ENCODE measurements at places on chromosomes 11 and 22.

- no peak for DNase-seq
Measured at GRCh38 chr11:34905666-34906065, 10.5 kb downstream of the APIP start.

DNA sequence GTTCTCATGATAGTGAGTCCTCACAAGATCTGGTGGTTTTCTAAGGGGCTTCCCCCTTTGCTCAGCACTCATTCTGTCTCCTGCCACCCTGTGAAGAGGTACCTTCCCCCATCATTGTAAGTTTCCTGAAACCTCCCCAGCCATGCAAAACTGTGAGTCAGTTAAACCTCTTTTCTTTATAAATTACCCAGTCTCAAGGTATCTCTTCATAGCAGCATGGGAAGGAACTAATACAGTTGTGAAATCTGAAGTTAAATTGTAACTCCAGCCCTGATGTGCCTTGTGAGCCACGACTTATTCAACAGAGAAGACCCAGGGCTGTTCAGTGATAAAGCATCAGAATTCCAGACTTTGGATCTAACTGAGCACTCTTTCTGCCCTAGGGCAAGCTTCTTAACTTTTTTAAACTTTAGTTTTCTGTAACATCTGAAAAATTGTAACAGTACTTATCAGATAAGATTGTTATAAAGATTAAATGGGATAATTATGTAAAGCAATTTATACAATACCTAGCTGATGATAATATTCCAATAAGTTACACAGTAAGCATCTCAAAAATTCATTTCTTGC, 220.0 kb downstream of the TRPC6 start:
- no peak for DNase-seq

- no peak for DNase-seq
Measured at GRCh38 chr11:64372802-64373597, 14.0 kb downstream of the RPS6KA4 start.

DNA sequence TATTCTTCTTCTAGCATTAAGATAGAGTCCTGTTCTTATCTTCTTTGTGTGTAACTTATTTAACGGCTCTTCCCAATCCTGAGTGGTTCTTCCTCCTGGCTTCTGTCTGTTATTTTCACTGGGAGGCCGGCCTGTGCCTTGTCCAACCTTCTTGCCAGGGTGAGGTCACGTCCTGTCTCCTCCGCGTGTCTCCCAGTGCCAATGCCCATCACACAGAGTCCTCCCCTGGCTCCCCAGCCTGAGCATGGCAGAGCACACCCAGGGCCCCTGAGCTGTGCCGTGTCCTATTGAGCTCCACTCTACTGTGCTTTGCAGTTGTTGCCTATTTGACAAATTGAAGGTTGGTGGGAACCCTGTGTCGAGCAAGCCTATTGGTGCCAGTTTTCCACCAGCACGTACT, 487.3 kb downstream of the BRD1 start:
- no peak for DNase-seq

DNA sequence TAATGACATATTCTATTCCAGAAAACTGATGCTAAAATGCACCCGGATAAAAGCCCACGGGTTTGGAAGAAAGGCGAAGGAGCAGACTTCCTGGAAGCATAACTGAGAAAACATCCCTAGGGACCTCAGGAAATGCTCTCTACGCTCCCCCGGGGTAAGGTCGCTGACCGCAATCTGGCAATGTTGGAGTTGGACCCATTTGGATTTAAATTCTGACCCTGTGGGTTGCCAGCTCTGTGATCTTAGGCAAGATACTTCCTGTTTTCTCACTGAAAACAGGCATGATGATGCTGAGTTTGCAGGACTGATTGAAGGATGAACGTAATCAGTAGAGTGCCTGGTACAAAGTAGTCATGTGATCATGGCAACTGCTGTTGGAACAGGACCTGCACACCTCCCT, 1054.0 kb downstream of the NTM start:
- DNase-seq, result no peak

GRCh38 chr11:64444838-64445441, 86.0 kb downstream of the RPS6KA4 start:
- DNase-seq, result no peak

DNA sequence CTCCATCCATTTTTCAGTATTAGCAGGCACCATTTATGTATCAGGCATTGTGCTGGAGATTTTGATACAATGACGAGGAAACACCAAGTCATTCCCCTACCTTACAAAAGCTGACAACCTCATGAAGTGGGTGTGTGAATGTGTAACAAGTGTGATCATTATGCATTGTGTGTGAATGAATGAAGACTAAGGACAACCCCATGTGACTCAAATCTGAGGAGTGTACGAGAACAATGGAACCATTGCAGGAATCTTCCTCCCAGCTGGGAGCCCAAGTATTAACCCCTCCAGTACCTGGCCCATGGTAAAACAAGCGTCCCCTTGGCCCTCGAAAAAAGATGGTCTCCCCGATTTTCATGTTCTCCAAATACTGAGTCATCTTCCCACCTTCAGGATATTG, 4.4 kb downstream of the CYB5R2 start:
- DNase-seq, result no peak

Measured in activated naive CD8-positive, alpha-beta T cell treated with anti-CD3 and anti-CD28 coated beads, Interleukin-2, amount 50 U/mL, for 24 hours (primary cell).